ENCODE measurements at places on chromosomes 6 and 20. TPM values are rescaled to one million over a fixed set of nuclear protein-coding genes. Genes with fewer than 3 reads are reported as not detected.

GRCh38 chr6:40036186-40036585 lies 101.9 kb upstream of the MOCS1 start:
- H3K36me3 ChIP-seq = no peaks in the 10 kb centered on the region
- H3K27ac ChIP-seq = no peak overlapping the region

The CCNC gene
- 38.7 TPM for total RNA-seq

The SAMD10 gene
- total RNA-seq = 12.0 TPM

The NR2E1 gene
- not detected for total RNA-seq

- H3K27me3 ChIP-seq = no peaks in the 10 kb centered on the region
- H3K36me3 ChIP-seq = peaks cover 35% of the 10 kb centered on the region
- DNase-seq = no peak
Observed at GRCh38 chr6:41072836-41073202, at the start of gene NFYA. TSS of gene NFYA (plus strand) at chr6:41072974. CDS start at chr6:41079090, 6,116 bp downstream.

DNA sequence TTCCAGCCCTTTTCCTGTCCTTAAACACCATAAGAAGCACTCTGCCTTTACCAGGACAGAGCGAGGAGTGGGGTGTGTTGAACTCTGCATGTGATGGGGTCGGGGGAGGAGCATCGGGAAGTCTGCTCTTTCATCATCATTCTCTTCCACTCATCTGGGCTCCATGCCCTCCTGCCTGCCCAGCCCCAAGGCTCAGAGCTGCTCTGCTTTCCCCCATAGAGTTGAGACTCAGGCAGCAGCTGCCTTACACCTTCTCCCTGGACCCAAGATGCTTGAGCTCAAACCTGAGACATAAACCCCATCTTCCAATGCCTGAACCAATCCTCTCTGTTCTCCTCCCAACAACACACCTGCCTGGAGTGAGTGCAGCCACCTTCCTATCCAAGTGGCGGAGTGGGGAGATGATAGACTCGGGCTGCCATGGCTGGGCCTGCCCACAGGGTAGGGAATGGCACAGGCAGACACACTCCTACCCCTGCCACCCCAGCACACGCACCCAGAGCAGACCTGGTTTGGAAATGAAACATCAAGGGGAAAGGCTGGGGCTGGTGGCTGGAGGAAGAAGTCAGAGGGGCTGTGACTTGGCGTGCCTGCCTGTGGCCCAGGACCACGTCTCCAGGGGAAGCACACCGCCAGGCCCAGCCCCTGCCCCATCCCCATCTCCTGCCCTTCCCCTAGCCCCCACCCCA lies 28.4 kb downstream of the TFEB start:
- no peak for DNase-seq
- peak overlapping the region; percentile 93 for H3K27ac ChIP-seq
- H3K27me3 ChIP-seq = no peaks in the 10 kb centered on the region

GRCh38 chr6:30323806-30324205 lies 2.9 kb upstream of the TRIM39 start:
- no peak overlapping the region for H3K27ac ChIP-seq
- no peaks in the 10 kb centered on the region for H3K27me3 ChIP-seq
- H3K4me3 ChIP-seq = no peak overlapping the region
- peaks cover 71% of the 10 kb centered on the region for H3K4me1 ChIP-seq

The SIRPD gene
- total RNA-seq = not detected

DNA sequence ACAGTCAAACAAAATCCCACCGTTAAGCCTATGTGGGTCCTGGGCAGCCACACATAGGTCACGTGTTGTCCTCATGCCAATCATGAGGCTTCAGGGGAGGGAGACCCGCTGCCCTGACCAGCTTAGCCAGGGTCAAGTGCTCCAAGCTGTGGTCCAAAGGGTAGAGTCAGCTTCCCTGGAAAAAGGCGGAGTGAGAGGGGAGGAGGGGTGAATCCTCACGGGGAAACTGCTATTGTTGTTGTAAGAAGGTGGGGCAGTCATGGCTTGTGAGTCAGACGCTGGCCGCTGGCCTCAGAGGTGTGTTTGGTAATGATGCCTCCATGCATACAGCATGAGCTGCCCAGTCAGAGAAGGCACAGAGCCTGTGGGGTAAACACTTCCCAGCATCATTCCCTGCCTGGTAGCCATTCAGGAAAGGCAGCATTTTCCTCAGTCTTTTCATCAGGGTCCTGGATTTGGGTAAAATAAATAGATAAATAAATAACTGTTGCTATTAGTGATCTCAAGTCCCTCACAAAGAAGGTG lies 8.7 kb downstream of the CST3 start:
- H3K27ac ChIP-seq = no peak overlapping the region
- H3K4me3 ChIP-seq = no peak overlapping the region
- H3K36me3 ChIP-seq = no peaks in the 10 kb centered on the region

- peaks cover 5% of the 10 kb centered on the region for H3K36me3 ChIP-seq
- no peaks in the 10 kb centered on the region for H3K27me3 ChIP-seq
- peaks cover 6% of the 10 kb centered on the region for H3K4me1 ChIP-seq
- H3K4me3 ChIP-seq = no peak overlapping the region
Observed at GRCh38 chr6:5191722-5192121, 69.0 kb downstream of the LYRM4 start.

DNA sequence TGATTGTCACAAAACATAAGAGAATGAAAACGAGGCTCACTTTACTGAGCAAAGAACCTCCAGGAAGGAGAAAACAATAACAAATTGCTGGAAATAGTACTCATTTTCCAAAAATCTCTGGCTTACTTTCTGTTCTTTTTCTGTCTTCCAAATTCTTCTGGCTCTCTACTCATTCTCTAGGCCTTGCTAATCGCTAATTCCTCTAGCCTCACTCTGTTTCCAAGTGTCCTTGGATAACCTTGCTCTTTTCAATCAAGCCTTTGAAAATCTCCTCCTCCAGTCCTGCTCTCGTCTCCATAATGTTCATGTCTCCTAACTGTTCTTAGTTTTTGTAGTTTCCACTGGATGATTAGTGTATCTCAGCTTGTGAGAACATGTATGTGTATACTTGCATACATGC lies 96.2 kb upstream of the MAP7 start:
- no peaks in the 10 kb centered on the region for H3K27me3 ChIP-seq
- peaks cover 1% of the 10 kb centered on the region for H3K36me3 ChIP-seq
- no peaks in the 10 kb centered on the region for H3K4me1 ChIP-seq
- DNase-seq = no peak

DNA sequence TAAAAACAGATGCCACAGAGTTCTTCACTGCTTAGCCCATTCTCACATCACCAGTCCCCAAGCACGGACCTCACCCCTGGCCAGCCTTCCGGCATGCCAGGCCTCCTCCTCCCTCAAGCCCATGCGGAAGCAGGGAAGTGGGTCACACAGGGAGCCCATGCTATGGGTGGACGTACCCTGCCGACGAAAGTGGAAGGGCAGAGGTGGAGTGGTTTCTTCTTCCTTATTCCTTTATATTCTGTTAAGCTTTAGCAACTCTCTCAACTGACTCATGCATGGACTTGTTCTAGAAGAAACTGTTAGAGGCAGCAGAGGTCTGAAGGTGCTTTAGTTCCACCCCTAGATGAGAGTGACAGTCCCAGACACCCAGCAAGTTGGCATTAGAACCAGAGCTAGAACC lies 118.6 kb downstream of the LY86 start:
- H3K27ac ChIP-seq = no peak overlapping the region
- H3K4me3 ChIP-seq = no peak overlapping the region
- H3K27me3 ChIP-seq = peaks cover 31% of the 10 kb centered on the region
- H3K36me3 ChIP-seq = peaks cover 3% of the 10 kb centered on the region

- H3K4me1 ChIP-seq = peaks cover 19% of the 10 kb centered on the region
- H3K27me3 ChIP-seq = peaks cover 4% of the 10 kb centered on the region
- no peak for DNase-seq
- no peak overlapping the region for H3K27ac ChIP-seq
Observed at GRCh38 chr20:43849496-43850186, 65.0 kb upstream of the TOX2 start.

GRCh38 chr6:100538086-100538485 lies 73.4 kb upstream of the SIM1 start:
- DNase-seq = no peak
- no peak overlapping the region for H3K27ac ChIP-seq
- H3K4me1 ChIP-seq = no peaks in the 10 kb centered on the region
- H3K36me3 ChIP-seq = peaks cover 29% of the 10 kb centered on the region
- no peak overlapping the region for H3K4me3 ChIP-seq

DNA sequence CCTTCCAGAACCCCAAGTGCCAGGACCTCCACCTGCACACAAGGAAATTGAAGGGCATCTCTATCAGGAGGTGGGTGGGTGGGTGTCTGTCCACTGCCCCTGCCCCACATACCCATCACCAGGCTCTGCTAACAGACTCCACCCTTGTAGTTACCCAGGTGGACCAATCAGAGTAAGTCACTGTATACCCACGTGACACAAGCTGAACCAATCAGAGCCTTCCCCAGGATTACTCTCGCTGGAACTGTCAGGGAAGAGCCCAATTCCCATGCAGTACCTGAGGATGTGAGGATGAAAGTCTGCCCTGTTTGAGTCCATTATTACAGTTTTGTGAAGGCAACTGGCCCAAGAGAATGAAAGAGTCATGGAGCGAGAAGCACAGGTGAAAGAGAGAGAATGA lies 4.2 kb downstream of the OCSTAMP start:
- no peaks in the 10 kb centered on the region for H3K27me3 ChIP-seq
- H3K36me3 ChIP-seq = no peaks in the 10 kb centered on the region
- peaks cover 18% of the 10 kb centered on the region for H3K4me1 ChIP-seq
- DNase-seq = no peak
- H3K4me3 ChIP-seq = no peak overlapping the region

DNA sequence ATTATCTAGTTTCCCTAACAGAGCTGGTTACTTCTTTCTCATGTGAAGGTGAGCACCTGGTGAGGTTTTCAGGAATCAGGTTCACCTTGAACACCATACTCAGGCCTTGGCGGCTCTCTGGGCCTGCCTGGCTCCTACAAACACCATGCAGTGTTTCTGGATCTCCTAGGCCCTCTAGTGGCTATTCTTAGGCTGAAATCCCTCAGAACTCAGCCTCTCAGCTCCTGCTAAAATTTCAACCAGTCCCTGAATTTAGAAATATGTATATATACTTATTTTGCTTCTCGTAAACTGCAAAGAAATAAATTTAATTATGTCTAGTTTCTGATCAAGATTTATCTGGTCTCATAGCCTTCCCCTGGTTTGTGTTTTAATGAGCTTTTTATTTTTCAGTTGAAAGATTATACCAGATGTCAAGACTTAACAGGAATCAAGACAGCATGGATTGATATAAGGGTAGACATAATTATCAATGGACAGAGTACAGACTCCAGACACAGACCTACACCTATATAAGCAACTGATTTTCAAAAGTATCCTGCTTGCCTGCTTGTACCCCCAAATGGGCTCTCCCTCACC lies 55.9 kb downstream of the ANKEF1 start:
- H3K27ac ChIP-seq = no peak overlapping the region
- no peaks in the 10 kb centered on the region for H3K4me1 ChIP-seq
- DNase-seq = peak; percentile 28

The PRICKLE4 gene
- not detected for total RNA-seq

DNA sequence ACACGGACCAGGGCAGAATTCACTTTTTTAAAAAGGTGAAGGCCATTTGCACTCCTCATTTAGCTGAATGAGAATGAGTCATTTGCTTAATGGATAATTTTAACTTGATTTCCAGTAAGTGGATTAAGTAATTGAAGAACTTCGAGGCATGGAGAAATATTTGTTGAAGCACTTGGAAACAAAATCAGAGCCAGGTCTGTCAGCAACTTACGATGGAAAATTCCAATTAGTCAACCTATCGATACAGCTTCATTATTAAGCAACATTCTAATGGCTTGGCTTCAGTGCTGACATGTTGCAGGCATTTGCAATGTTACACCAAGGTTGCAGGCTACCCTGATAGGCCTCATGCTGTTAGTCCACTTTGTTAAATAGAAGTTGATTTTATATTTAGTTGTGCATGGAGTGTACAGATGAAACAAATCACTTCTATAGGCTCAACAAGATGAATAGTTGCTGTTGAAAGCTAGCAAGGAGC lies 423.5 kb upstream of the SLC35B3 start:
- H3K4me1 ChIP-seq = no peaks in the 10 kb centered on the region
- no peak overlapping the region for H3K4me3 ChIP-seq
- DNase-seq = no peak
- no peak overlapping the region for H3K27ac ChIP-seq
- no peaks in the 10 kb centered on the region for H3K27me3 ChIP-seq

GRCh38 chr6:37033255-37033654 lies 27.8 kb downstream of the FGD2 start:
- H3K27me3 ChIP-seq = no peaks in the 10 kb centered on the region
- peak overlapping the region; percentile 90 for H3K27ac ChIP-seq
- no peak overlapping the region for H3K4me3 ChIP-seq
- peak; percentile 47 for DNase-seq
- peaks cover 32% of the 10 kb centered on the region for H3K36me3 ChIP-seq

DNA sequence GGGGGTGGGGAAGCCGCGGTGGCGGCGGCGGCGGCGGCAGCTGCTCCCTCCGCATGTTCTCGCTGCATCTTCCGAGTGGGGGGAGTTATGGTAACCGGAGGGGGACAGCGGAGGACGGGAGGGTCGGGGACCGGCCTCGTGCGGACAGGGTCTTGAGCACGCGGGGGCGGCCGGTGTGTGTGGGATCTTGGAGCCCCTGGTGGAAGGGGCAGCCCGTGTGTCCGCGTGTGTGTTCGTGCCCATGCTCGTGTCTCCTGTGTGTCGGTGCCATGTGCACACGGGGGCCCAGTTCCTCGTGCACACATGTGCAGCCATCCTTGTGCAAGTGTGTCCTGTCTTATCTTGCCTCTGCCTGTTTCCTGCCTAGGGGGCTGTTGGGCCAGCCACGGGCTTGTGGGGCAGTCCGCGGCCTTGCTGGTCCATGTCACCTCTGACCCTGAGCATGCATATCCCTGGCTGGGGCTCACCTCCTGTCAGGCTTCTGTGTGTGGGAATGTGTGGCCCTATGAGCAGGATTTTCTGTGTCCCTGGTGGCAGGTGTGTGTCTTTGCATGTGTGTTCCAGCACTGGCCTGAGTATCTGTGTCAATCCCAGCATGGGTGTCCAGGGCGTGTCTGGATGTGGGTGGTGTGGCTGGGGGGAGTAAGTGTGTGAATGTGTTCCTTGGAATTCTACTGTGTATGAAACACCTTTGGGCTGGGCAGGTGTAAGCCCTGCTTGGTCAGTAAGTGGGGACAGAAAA lies 8.5 kb downstream of the SYNGAP1 start:
- H3K36me3 ChIP-seq = peaks cover 12% of the 10 kb centered on the region
- no peaks in the 10 kb centered on the region for H3K27me3 ChIP-seq
- DNase-seq = peak; percentile 55
- peak overlapping the region; percentile 86 for H3K27ac ChIP-seq

The EIF6 gene
- total RNA-seq = 109 TPM

- DNase-seq = peak; percentile 41
- no peak overlapping the region for H3K4me3 ChIP-seq
- peaks cover 29% of the 10 kb centered on the region for H3K36me3 ChIP-seq
- no peaks in the 10 kb centered on the region for H3K27me3 ChIP-seq
- H3K27ac ChIP-seq = no peak overlapping the region
Observed at GRCh38 chr6:38671885-38672467, 31.0 kb downstream of the GLO1 start.

DNA sequence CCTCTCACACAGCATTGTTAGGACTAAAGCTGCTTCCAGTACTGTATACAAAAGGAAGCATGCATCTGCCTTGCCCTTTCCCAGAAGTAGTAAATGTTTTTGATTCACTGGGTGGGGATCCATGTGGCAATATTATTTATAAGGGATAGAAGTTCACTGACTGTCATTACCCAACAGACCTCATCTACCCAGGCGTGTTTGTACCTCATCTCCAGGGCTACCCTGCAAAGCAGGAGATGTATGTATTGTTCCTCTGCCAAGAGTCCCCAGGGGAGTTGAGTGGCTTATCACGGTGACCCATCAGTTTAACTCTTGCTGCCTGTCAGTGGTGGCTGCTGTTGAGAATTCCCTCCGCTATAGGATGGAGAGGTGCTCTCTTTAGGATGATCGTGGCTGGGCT lies 42.5 kb downstream of the SLC24A3 start:
- no peak overlapping the region for H3K4me3 ChIP-seq
- DNase-seq = no peak
- no peaks in the 10 kb centered on the region for H3K36me3 ChIP-seq
- no peaks in the 10 kb centered on the region for H3K4me1 ChIP-seq
- H3K27ac ChIP-seq = no peak overlapping the region
- no peaks in the 10 kb centered on the region for H3K27me3 ChIP-seq

The ABHD16B gene
- total RNA-seq = not detected

Measured in activated CD8-positive, alpha-beta T cell treated with anti-CD3 and anti-CD28 coated beads, Interleukin-2, amount 10 ng/mL, durations not matched to agents 7 days and 5 days (primary cell).